CD4-positive, alpha-beta T cell treated with Interleukin-4 for 1 hour (primary cell): ENCODE measurements at places on chromosomes 7 and 10.

DNA sequence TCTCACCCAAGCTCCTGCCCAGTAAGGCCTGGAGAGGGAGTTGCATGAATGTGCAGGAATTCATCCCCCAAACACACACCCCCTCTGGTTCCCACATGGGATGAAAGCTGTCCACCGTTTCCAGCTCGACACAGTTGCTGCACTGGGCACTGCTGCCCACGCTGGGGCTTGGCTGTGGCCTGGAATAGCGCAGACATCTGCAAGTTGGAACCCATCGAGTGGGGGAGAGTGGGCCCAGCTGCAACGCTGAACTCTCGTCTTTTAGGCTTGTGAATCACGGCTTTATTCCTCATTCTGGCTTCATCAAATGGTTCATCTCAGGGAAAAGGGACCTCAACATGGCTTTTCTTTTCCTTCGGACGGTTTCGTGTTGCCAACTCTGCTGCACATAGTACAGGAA, 264.7 kb downstream of the DNAJB6 start:
- DNase-seq = no peak

- no peak for DNase-seq
Observed at GRCh38 chr7:74344132-74344496, 54.9 kb downstream of the CLIP2 start.

- DNase-seq = no peak
Observed at GRCh38 chr10:129272866-129273650, 194.0 kb upstream of the MGMT start.

DNA sequence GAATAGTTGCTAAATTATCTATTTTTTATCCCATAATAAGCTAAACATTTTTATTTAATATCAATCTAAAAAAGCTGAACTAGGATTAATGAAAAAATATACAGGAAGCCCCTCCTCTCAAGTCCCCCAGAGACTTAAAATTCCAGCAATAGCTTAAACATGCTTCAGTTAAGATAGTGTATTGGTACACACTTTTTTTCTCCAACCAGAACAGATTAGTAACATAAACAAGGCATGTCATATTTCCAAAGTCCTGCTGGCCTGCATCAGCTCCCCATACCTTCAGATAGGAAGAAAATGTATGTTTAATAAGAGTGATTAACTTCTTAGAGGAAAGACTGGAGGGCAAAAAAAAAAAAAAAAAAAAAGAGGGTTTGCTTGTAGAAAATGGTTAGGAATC, 7.1 kb downstream of the TBX20 start:
- no peak for DNase-seq

- no peak for DNase-seq
Observed at GRCh38 chr10:11578802-11579255, 32.6 kb downstream of the USP6NL start.

DNA sequence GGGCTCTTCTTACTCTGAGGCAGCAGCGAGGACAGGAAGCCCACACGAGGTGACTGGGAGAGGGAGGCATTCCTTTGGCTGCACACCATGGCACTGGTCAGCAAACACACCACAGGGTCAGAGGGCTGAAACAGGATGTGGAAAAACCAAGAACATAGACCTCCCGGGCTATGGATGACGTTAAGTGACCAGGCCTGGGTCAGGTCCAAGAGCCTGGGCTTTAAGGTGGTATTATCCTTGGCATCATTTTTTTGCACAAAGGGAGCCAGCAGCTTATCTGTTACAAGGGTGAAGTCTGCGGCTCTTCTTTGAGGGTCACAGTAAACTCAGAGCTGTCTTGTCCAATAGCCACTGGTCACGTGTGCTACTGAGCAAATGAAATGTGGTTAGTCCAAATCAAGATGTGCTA, 7.0 kb downstream of the WDR91 start:
- DNase-seq = no peak

GRCh38 chr7:75945297-75946168, 30.6 kb downstream of the POR start:
- DNase-seq = peak; percentile 27

DNA sequence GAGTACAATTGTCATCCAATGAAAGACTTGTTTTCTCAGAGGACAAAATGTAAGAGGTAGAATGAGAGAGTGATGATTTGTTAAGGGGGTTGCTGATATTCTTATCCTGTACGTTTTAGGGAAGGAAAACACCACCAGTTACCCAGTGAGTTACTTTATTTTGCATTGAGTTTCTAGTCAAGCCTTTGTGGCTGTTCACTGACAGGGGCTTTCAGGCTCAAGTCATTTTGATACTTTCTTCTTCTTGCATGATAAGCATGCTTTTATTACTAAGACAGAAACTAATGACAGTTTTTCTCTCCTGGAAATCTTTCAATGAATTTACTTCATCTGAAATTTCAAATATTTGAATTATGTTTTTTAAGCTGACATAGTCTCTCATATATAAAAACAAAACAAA, 710.2 kb upstream of the POM121L12 start:
- no peak for DNase-seq
